ENCODE measurements at places on chromosomes 11 and 22.

DNA sequence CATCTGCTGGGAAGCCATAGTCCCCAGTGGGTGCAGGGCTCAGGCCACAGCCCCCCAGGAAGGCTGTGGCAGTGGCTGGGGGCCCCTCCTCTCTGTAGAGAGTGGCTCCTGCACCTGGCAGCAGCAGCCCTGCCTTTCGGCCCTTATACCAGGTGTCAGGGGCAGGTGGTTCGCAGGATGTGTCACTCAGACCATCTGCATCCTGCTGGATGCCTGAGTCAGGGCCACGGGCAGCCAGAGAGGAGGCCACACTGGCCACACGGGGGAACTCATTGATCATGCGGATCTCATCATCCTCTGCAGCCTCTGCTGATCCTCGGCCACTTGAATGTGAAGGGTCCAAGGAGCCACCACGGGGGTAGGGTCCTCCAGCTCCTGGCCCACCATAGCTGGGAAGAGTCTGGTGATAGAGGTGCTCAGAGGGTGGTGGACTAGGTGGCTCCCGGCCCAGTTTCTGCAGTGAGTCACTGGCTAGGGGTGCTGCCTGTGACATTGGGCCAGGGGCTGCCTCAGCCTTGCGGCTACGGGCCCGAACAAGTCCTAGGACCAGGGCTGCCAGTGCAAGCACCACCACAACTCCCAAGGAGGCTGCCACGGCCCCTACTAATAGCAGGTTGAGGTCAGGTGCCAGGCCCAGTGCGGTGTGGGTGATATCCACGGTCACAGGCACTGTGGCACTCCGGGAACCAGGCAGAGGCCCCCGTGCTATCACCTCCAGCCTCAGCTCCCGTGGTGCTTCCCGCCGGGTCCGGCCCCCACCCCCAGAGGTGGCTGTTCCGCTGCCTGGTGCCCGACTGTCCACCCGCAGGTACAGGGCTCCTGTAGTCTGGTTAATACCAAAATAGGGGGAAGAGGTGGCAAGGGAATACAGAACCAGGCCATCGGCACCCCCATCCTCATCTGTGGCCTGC is 3.3 kb upstream of the TPP1 start:
- no peak for DNase-seq

- DNase-seq, result no peak
These were observed 84.0 kb downstream of the MYEOV start for GRCh38 chr11:69377953-69378302.

- no peak for DNase-seq
These were observed 185.3 kb downstream of the DYNC2H1 start for GRCh38 chr11:103294516-103294915.

- DNase-seq, result no peak
These were observed 11.6 kb downstream of the ELF5 start for GRCh38 chr11:34501949-34502348.

- no peak for DNase-seq
These were observed 22.2 kb upstream of the UBASH3B start for GRCh38 chr11:122633219-122633829.

DNA sequence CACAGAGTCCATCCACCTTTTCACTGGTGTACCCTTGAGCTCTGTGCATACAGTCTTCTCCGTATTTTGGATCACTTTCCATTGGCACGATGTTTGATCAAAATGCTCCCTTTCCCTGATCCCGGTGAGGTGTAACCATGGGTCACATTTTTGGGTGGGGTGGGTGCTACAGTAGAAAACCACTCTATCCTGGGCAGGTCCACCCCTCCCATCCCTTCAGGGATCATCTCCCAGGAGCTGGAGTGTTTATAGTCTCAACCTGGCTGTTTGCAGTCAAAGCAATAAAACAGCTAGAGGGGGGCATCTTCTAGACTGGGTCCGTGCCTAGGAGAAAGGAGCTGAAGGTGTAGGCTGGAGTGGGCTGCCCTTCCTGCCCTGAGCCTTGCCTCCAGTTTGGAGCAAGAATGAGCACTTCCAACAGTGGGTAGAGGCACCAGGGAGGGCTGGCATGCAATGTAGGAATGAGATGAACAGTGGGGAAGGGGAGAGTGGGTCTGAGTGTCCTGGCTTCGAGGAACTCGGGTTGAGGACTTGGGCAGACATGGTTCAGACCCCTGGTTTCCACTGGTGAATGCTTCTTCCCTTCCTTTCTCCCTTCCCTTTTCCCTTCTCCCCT is 38.8 kb downstream of the RNF141 start:
- no peak for DNase-seq

GRCh38 chr11:68536706-68537105 is 76.2 kb downstream of the PPP6R3 start:
- DNase-seq, result no peak

GRCh38 chr11:118169300-118170140 is 6.9 kb downstream of the SCN2B start:
- DNase-seq, result no peak

GRCh38 chr11:118434553-118435289 is 1.6 kb upstream of the KMT2A start:
- peak; percentile 52 for DNase-seq

DNA sequence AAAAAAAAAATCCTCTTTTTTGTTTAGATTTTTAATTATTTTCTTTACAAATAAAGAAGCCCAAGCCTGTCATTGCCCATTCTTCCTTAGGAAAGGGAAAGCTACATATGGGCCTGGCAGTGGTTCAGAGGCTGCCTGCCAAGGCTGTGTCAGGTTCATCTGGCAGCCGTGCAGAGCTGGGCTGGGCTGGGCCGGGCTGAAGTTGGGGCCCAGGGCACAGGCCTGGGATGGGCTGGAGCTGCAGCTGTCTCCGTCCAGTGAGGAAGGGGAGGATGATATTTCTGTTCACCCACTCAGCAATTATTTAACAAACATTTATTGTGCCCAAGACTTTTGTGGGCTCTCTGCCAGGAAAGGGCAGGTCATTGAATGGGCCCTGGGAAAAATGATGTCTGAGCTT is 4.6 kb downstream of the PRR5L start:
- no peak for DNase-seq

GRCh38 chr11:36162006-36162882 is 127.0 kb downstream of the COMMD9 start:
- DNase-seq, result peak; percentile 55

GRCh38 chr22:31130873-31131272 is 8.1 kb downstream of the INPP5J start:
- no peak for DNase-seq

- no peak for DNase-seq
These were observed 68.5 kb upstream of the PARVG start for GRCh38 chr22:44112191-44112590.

- no peak for DNase-seq
These were observed 75.2 kb downstream of the PTPRJ start for GRCh38 chr11:48055292-48056132.

DNA sequence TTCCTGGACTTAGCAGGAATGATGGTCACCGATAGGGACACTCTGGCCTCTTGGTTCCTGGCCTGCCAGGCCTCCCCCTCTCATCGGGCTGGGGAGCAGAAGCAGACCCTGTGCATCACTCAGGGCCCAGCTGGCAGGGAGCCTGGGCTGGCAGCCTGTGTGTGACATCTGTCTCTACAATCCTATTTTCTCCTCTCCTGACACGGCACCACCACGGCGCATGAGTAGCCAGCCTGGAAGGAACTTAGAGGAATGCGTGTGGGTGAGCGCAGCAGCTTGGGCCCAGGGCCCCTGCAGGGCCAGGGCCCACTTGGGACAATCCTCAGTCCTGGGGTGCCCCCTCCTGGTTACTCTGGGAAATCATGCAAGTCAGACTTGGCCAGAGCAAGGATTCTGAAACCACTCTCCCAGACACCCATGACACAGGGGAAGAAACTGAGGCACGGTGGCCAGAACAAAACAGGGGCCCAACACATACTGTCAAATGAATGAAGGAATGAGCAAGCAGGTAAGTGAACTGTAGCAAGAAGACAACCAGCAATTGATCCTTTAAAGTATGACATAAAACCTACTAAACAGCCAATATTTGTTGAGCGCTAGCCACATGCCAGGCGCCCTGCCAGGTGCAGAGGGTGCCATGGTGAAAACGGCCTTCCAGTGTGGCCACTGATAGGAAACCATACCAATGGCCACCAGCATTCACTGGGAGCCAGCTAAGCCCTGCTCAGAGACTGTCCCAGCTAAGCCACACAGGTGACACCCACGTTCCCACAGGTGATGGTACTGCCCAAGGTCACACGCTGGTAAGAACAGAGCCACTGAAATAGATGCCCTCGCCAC is 13.3 kb downstream of the RSPH14 start:
- DNase-seq, result peak; percentile 94

- DNase-seq, result peak; percentile 15
These were observed 84.3 kb upstream of the SHISAL1 start for GRCh38 chr22:44396727-44397722.

DNA sequence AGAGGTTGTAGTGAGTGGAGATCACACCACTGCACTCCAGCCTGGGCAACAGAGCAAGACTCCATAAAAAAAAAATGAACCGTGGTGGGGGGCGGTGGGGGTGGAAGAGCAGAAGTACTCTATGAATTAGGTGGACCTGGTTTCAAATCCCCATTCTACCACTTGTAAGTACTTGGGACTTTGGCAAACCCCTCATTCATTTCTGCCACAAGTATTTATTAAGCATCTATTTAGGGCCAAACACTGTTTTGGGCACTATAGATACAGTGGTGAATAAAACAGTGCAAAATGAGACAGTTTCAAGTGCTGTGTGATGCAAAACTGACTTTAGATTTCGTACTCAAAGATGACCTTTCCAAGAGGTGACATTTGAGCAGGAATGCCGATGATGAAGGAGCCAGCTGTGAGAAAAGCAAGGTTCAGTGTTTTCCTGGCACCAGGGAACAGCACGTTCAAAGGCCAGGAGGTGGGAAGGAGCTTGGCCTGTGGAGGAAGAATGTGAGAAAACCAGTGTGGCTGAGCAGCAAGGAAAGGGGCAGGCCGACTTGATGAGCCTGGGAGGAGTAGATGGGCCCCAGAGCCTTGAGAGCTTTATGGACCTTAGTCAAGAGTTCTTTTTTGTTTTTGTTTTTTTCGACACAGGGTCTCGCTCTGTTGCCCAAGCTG is 1.4 kb upstream of the TMEM134 start:
- no peak for DNase-seq

DNA sequence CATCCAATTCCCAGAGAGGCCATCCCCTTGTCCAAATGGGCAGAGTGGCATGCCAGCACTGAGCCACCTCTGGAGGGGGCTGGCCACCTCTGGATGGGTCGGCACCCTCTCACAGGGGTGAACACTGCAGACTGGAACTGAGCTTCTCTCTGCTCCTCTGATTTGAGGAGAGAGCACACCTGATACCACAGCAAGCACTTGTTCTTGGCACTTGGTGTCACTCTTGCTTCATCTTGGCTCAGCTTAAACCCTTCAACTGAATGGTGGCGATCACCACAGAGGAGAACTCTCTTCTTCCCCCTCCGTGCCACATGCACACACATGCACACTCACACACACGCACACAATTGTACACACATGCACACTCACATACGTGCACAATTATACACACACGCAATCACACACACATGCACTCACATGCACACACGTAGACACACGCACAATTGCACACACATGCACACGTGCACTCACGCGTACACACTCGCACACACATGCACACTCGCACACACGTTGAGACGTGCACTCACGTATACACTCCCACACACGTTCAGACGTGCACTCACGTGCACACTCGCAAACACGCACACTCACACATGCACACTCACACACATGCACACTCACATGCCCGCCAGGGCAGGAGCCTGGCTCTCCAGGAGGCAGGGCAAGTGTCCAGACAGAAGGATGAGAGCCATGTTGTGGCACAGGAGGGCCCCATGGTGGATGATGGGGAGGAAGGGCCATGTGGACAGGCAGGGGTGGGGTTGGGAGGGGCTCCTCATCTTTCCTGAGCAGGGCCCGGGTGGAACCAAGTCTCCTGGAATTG is 23.4 kb downstream of the OVOL1 start:
- DNase-seq, result no peak

- DNase-seq, result no peak
These were observed 14.0 kb downstream of the KCNQ1OT1 start for GRCh38 chr11:2685566-2686359.

GRCh38 chr11:12214751-12215150 is 104.4 kb downstream of the MICAL2 start:
- no peak for DNase-seq

DNA sequence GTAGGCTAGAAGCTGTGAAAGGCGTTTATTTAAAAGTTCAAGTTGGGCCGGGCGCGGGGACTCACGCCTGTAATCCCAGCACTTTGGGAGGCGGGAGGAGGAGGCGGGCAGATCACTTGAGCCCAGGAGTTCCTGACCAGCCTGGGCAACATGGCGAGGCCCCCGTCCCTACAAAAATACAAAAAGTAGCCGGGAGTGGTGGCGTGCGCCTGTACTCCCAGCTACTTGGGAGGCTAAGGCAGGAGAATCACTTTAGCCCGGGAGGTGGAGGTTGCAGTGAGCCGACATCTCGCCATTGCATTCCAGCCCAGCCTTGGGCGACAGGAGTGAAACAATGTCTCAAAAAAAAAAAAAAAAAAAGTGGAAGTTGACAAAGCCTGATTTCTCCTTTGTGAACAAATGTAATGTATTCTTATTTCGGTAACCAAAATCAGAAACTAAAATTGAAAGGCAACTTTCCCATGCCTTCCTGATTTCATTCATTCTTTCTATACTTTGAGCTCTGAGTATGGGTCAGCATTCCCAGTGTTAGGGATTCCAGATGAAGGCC is 825 bp downstream of the PTPMT1 start:
- DNase-seq, result no peak
